ENCODE measurements at places on chromosomes 3 and 15. TPM values are rescaled to one million over a fixed set of nuclear protein-coding genes. Genes with fewer than 3 reads are reported as not detected.

- H3K27me3 ChIP-seq: peaks cover 3% of the 10 kb centered on the region
- H3K27ac ChIP-seq: no peak overlapping the region
- peaks cover 4% of the 10 kb centered on the region for H3K4me1 ChIP-seq
- H3K4me3 ChIP-seq: no peak overlapping the region
- no peak for DNase-seq
Observed at GRCh38 chr15:100968050-100968966, 49.2 kb downstream of the LRRK1 start.

DNA sequence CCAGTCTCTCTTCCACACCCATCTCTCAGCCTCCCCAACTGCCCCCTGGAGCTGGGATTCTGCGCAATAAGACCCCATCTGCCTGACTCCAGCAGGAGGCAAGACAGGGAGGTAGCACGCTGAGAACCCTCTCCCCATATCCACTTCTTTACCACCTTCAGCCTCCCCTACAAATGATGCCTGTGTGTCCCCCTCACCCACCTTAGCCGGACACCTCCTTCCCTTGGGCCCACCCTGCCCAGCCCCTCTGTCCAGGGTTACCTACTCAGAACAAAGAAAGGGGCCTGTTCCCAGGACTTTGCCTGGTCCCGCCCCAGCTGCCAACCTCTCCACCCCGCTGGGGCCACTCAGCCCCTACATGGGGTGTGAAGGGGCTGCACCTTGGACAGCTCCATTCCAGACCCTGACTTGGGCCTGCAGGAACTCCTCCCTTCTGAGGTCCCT, 40.8 kb upstream of the ATP2B2 start:
- H3K27ac ChIP-seq: no peak overlapping the region
- H3K27me3 ChIP-seq: no peaks in the 10 kb centered on the region
- DNase-seq: no peak
- H3K4me1 ChIP-seq: no peaks in the 10 kb centered on the region

GRCh38 chr3:119597548-119598288, at the start of gene PLA1A:
PLA1A (plus strand) TSS chr3:119597885; CDS start chr3:119597914, 29 bp downstream.
- no peaks in the 10 kb centered on the region for H3K4me1 ChIP-seq
- H3K4me3 ChIP-seq: no peak within 1 kb of the TSS
- DNase-seq: no peak
- no peaks in the 10 kb centered on the region for H3K27me3 ChIP-seq

KNG1 gene
- total RNA-seq: not detected

DNA sequence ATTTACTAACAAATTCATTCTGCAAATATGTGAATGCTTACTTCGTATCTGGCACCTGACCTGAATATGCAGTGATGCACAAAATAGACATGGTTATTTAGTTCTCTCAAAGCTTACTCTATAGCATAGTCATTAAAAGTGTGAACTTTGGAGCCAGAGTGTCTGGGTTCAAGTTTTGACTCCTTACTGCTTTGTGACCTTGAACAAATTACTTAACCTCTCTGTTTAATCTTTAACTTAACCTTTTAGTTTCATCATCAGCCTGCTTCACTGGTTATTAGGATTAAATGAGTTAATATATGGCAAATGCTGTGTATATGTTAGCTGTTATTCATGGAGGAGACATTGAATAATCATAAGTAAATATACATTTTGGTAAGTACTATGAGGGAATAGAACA, 12.1 kb upstream of the MGA start:
- no peak for DNase-seq
- H3K27ac ChIP-seq: no peak overlapping the region
- H3K36me3 ChIP-seq: no peaks in the 10 kb centered on the region
- H3K4me1 ChIP-seq: no peaks in the 10 kb centered on the region
- no peak overlapping the region for H3K4me3 ChIP-seq

DNA sequence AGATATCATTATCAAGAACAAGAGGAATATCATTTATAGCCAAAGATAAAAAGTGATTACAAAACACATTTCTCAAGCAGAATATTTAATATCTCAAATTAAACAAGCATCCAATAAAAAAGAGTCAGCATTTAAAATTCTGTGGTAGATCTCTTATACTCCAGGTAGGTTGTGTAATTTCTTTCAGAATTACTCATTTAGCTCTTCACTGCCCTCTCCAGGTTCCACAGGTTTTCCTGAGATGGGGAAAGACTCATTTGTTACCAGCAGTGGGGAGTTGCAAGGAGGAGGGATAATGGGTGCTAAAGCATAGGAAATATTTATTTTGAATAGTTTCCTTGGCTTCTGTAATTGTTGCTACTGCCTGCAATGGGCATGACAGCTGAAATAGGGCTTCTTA, 83.1 kb upstream of the RASGRP1 start:
- H3K36me3 ChIP-seq: no peaks in the 10 kb centered on the region
- DNase-seq: no peak
- H3K27me3 ChIP-seq: no peaks in the 10 kb centered on the region
- no peaks in the 10 kb centered on the region for H3K4me1 ChIP-seq
- no peak overlapping the region for H3K4me3 ChIP-seq

GRCh38 chr3:171320750-171321558, 139.3 kb downstream of the TNIK start:
- H3K36me3 ChIP-seq: no peaks in the 10 kb centered on the region
- H3K4me1 ChIP-seq: peaks cover 4% of the 10 kb centered on the region
- no peak overlapping the region for H3K27ac ChIP-seq
- no peak for DNase-seq

PSMD6 gene
- 116 TPM for total RNA-seq

GRCh38 chr15:91896341-91897055, 43.0 kb downstream of the SLCO3A1 start:
- H3K36me3 ChIP-seq: no peaks in the 10 kb centered on the region
- H3K4me3 ChIP-seq: no peak overlapping the region
- H3K27me3 ChIP-seq: no peaks in the 10 kb centered on the region
- peaks cover 5% of the 10 kb centered on the region for H3K4me1 ChIP-seq
- DNase-seq: no peak

DNA sequence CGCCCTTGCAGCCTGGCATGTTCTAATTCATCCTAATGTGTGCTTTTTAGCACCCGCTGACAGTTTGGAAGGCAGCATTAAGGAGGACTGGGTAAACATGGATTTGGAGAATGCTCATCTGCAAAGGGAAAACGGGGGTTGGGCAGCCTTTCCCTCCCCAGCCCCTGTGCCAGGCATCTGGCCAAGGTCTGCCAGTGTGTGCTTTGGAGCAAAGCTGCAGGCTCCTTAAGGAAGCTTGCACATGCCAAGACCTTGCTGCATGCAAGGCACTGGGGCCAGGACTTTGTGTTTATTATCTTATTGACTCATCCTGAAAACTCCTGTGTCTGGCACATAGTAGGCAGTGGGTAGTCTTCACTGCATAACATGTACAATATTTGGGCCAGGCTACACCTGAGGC, 20.1 kb downstream of the FAM3D start:
- H3K36me3 ChIP-seq: no peaks in the 10 kb centered on the region
- H3K27ac ChIP-seq: no peak overlapping the region
- H3K27me3 ChIP-seq: no peaks in the 10 kb centered on the region
- H3K4me3 ChIP-seq: no peak overlapping the region
- peaks cover 14% of the 10 kb centered on the region for H3K4me1 ChIP-seq

GRCh38 chr15:29925227-29926082, 103.2 kb upstream of the TJP1 start:
- no peaks in the 10 kb centered on the region for H3K36me3 ChIP-seq
- H3K27ac ChIP-seq: no peak overlapping the region
- H3K4me1 ChIP-seq: no peaks in the 10 kb centered on the region
- no peaks in the 10 kb centered on the region for H3K27me3 ChIP-seq
- peak; percentile 45 for DNase-seq

DNA sequence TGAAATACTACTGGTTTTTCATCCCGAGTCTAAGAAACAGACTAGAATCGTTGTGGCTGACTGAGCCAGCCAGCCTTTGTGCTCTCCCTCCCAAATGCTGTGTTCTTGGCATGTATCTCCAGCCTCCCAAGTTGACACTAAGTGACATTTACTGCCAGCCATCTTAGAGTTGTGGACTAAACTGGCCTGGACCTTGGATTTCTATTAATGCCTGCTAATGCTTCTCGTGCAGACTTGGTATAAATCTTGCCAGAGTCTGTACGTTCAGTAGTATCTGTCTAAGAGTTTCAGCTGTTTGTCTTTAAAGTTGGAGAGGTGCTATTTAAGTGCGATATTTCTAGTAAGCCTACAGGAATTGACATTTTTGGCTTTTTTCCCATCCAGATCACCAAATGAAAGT, 166.6 kb upstream of the BHLHE40 start:
- DNase-seq: peak; percentile 61
- peak overlapping the region; percentile 10 for H3K27ac ChIP-seq
- no peak overlapping the region for H3K4me3 ChIP-seq
- peaks cover 9% of the 10 kb centered on the region for H3K4me1 ChIP-seq
- no peaks in the 10 kb centered on the region for H3K27me3 ChIP-seq
- peaks cover 1% of the 10 kb centered on the region for H3K36me3 ChIP-seq

HGD gene
- 136 TPM for total RNA-seq

ZNF621 gene
- total RNA-seq: 24.6 TPM

ADGRG7 gene
- not detected for total RNA-seq

FAM81A gene
- 2.3 TPM for total RNA-seq

NR1I2 gene
- total RNA-seq: not detected

ATP13A5 gene
- total RNA-seq: 3.0 TPM

- H3K27me3 ChIP-seq: no peaks in the 10 kb centered on the region
- no peak for DNase-seq
- H3K27ac ChIP-seq: no peak overlapping the region
- no peak overlapping the region for H3K4me3 ChIP-seq
- H3K36me3 ChIP-seq: no peaks in the 10 kb centered on the region
- H3K4me1 ChIP-seq: no peaks in the 10 kb centered on the region
Observed at GRCh38 chr3:153061938-153062528, 100.0 kb upstream of the RAP2B start.

CCR8 gene
- total RNA-seq: not detected

LSMEM2 gene
- not detected for total RNA-seq

SPINT1 gene
- total RNA-seq: 143 TPM

DNA sequence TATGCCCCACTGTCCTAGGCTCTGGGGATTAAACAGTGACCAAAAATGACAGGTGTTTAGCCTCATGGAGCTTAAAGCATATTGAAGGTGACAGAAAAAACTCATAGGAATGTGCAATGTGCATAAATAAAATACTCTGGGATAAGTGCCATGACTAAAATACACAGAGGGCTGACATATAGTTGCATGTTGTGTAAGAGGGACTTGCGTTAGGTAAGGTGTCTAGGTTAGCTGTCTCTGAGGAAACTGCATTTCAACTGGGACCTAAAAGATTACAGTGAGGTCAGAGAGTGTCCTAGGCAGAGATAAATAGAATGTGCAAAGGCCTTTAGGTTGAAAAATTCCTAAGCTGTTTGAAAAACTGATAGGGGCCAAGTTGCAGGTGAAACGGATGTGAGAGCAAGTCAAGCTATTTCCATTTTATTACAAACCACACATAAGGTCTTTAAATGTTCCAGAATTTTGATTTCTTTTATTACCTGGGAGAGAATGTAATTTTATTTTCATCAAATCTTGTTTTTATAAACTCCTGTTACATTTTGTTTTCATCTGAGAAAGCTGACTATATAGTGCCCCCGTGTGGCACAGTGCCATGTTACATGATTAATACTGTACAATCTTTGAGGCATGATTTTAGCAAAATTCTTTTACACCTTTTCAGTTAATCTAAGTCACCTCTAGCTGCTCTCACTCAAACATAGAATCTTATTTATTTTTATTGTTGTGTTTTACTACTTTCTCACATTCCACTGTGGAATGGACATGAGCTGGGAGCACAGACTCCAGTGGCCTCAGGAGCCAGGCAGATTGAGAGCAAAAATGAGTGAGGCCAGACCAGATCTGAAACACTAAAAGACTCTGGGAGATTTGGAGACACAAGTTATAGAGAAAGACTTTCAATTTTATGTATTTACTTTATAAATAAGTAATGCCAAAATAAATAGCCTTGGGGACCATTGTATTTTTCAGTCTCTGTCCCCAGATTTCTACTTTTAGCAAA, 259.6 kb upstream of the ZNF717 start:
- H3K36me3 ChIP-seq: no peaks in the 10 kb centered on the region
- H3K4me1 ChIP-seq: no peaks in the 10 kb centered on the region
- no peaks in the 10 kb centered on the region for H3K27me3 ChIP-seq
- peak; percentile 16 for DNase-seq
- no peak overlapping the region for H3K27ac ChIP-seq
- H3K4me3 ChIP-seq: no peak overlapping the region

HYAL3 gene
- total RNA-seq: 3.2 TPM

- peak overlapping the region; percentile 60 for H3K27ac ChIP-seq
- no peak for DNase-seq
- H3K27me3 ChIP-seq: no peaks in the 10 kb centered on the region
- no peak overlapping the region for H3K4me3 ChIP-seq
Observed at GRCh38 chr15:90037961-90038631, 37.0 kb downstream of the ZNF710 start.

DNA sequence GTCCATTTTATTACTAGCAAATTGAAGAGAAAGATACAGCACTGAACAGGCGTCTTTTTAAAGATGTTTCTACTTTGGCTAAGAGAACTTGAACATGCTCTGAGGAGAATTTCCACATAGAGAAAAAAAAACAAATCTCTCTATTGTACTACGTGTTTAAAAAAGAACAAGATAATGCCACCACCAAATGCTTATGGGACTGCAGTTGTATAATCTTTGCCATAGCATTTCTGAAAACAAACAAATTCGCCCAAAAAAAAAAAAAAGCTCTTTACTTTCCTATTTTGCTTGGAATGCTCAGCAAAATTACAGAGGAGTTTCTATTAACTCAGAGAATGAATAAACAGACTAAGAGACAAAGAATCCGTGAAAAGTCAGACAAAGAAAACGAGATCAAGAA, 114.2 kb downstream of the CNTN3 start:
- no peaks in the 10 kb centered on the region for H3K36me3 ChIP-seq
- no peak overlapping the region for H3K4me3 ChIP-seq
- H3K27ac ChIP-seq: no peak overlapping the region
- H3K4me1 ChIP-seq: no peaks in the 10 kb centered on the region
- no peaks in the 10 kb centered on the region for H3K27me3 ChIP-seq

All from thyroid gland (tissue), 4 donors.